ENCODE measurements at places on chromosomes 5 and 9.
A peak's percentile ranks its signal among the peaks of the same experiment; 100 is the strongest.

- no peak for DNase-seq
- no peaks in the 10 kb centered on the region for H3K27me3 ChIP-seq
- no peaks in the 10 kb centered on the region for H3K36me3 ChIP-seq
- no peak overlapping the region for H3K4me3 ChIP-seq
- H3K4me1 ChIP-seq, result peaks cover 3% of the 10 kb centered on the region
Observed at GRCh38 chr5:142057697-142058056, 44.9 kb upstream of the GNPDA1 start.

DNA sequence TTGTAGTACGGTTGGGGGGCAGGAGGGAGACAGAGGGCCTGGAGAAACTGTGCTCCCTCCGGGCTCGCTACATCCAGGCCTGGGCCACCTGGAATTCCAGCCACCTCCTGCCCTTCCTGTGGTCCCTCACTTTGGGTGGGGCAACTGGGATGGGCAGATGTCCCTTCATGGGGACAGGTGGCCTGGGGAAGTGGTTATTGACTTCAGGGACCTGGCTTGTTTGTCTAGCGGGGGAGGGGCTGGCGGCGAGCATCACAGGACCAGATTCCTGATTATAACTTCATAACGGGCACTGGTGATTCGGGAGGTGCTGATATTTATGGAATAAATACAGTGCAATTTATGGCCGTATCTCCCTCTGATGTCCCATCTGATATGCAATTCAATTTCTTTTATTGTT lies 20.1 kb upstream of the LAMC3 start:
- no peaks in the 10 kb centered on the region for H3K4me1 ChIP-seq
- no peak for DNase-seq
- no peak overlapping the region for H3K27ac ChIP-seq

DNA sequence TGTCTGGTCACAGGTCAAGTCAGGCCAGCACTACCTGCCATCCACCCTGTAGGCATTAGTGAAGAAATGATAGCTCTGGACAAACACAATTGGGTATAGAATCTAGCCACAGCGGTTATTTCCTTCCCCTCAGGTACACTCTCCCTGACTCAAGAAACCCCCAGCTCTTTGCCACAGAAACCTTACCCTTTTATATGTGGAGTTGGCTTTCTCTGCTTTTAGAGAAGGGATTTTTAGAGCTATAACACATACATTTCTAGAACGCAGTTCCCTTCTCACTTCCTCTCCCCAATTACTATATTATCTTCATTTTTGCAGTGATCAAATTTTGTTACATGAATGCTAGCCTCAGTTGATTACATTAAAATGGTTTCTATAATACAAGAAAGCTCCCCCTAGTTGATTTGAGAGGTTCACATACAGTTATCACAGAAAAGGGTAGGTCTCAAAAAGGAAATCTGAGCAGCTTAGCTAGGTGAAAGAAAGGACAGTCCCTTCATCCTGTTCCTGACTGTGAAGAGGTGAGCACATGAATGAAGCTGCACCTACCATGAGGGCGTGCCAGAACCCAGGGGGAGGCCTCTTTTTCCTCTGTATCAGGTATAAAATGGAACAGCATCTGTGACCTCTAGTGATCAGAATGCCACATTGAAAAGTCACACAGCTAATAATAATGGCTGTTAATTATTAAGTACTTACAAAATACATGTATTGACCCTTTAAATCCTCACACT lies 425.6 kb downstream of the KIAA0825 start:
- no peaks in the 10 kb centered on the region for H3K36me3 ChIP-seq
- DNase-seq, result no peak
- no peak overlapping the region for H3K27ac ChIP-seq
- no peak overlapping the region for H3K4me3 ChIP-seq

DNA sequence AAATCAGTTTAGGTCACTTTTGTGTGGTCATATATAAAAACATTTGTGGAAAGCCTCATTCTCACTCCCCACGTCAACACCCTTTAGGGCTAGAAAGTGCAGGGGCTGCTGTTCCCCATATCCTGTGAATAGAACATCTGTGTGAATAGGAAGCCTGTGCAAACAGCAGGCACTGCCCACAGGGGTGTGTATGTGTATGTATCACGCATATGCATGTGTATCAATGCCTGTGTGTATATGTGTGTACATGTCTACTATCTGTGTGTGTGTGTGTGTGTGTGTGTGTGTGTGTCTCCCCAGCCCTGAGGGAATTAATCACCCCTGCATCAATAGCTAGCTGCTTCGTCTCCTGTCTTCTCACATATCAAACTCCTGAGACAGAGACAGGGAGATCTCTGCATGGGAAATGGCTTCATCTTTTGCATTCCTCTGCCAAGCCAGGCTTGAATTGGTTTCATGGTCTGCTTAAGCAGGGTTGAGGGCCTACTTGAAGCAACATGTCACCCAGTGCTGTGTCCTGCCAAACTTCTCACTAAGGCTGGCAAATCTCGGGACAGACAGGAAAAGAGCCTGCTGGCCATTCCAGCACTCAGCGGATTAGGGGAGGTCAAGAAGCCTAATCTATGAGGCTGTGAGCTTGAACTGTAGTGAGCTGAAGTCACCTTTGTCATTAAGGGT lies 265.8 kb downstream of the ADAMTSL1 start:
- no peaks in the 10 kb centered on the region for H3K36me3 ChIP-seq
- H3K4me1 ChIP-seq, result no peaks in the 10 kb centered on the region
- no peak overlapping the region for H3K4me3 ChIP-seq
- no peak overlapping the region for H3K27ac ChIP-seq

DNA sequence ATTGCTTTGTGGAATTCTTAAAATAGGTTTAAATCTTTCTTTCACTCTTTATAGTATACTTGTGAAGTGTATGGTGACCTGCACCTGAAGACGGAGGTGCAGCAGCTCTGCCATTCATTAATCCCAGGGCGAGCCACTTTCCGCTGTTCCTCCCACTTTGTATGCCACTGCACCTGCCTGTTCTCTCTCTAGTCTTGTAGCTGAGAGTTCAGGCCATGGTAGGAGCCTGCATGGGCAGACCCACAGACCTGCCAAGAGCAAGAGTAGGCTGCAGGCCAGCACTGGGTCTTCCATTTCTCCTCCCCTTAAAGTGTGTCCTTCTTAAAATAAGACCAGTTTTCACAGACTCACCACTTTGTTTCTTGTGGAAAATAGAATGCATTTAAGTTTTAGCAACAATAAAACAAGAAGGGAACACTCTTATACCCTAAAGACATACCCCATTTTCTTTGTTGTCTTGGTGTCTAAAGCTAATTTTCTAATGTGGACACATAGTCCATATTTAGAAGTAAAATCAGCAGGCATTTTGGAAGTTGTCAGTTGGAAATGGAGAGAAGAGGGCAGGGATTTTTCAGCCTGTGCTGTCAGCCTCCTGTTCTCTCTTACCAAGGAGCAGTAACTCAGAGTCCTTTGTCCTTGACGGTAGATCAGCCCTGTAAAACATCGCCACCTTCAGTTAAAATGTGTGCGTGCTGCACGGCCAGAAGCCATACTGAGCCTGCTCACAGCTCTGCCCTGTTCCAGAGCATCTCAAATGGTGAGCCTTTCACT lies 103.2 kb downstream of the SNCAIP start:
- H3K27me3 ChIP-seq, result no peaks in the 10 kb centered on the region
- H3K4me1 ChIP-seq, result no peaks in the 10 kb centered on the region
- no peak overlapping the region for H3K4me3 ChIP-seq
- no peak overlapping the region for H3K27ac ChIP-seq

GRCh38 chr9:1044643-1045042 lies 5.5 kb upstream of the DMRT2 start:
- no peaks in the 10 kb centered on the region for H3K36me3 ChIP-seq
- peaks cover 98% of the 10 kb centered on the region for H3K27me3 ChIP-seq
- DNase-seq, result no peak
- no peak overlapping the region for H3K27ac ChIP-seq
- H3K4me1 ChIP-seq, result peaks cover 39% of the 10 kb centered on the region

DNA sequence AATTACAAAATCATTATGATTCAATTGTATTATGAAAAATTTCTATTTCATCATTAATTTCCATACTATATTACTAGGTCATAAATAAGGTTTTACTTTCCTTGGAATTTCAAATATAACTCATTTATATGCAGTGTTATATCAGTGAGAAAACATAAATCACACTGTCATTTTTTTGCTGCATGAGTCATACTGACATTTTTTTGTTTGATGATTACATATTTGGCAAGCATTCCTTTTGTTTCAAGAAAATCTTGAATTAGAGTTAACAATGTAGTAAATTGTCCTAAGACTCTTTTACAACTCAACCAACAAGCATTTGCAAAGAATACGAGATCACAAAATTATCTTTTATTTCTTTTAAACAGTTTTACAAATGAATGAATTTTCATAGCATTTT lies 298.4 kb upstream of the SEMA6A start:
- no peak overlapping the region for H3K27ac ChIP-seq
- no peaks in the 10 kb centered on the region for H3K36me3 ChIP-seq

DNA sequence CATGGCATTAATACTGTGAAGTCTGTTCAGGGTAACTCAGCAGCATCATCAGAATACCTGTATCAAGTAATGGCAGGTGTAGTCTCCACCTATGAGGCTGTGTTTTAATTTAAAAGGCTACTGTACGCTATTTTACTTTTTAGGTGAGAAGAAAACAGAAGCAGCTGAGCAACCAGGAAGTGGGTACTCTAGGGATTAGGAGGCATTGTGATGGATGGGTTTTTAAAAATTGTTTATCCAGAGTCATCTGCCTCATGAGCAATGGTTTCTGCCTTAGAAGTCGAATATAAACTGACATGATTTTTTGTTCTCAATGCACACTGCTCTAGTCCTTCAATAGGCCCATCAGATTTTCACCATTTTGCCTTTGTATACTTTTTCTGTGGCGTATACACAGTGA lies 42.6 kb downstream of the PSIP1 start:
- H3K27ac ChIP-seq, result no peak overlapping the region
- no peaks in the 10 kb centered on the region for H3K27me3 ChIP-seq
- no peak for DNase-seq
- no peak overlapping the region for H3K4me3 ChIP-seq
- no peaks in the 10 kb centered on the region for H3K4me1 ChIP-seq

- no peak for DNase-seq
- no peaks in the 10 kb centered on the region for H3K27me3 ChIP-seq
- no peaks in the 10 kb centered on the region for H3K4me1 ChIP-seq
- no peaks in the 10 kb centered on the region for H3K36me3 ChIP-seq
- H3K27ac ChIP-seq, result no peak overlapping the region
- H3K4me3 ChIP-seq, result no peak overlapping the region
Observed at GRCh38 chr5:145554399-145554798, 280.7 kb downstream of the PRELID2 start.

- no peaks in the 10 kb centered on the region for H3K27me3 ChIP-seq
- DNase-seq, result no peak
- H3K4me3 ChIP-seq, result no peak overlapping the region
- H3K27ac ChIP-seq, result no peak overlapping the region
- no peaks in the 10 kb centered on the region for H3K36me3 ChIP-seq
Observed at GRCh38 chr9:91157883-91158282, 203.8 kb downstream of the AUH start.

GRCh38 chr5:180807046-180807445 lies 4.4 kb upstream of the MGAT1 start:
- peak overlapping the region; percentile 80 for H3K4me3 ChIP-seq
- peaks cover 6% of the 10 kb centered on the region for H3K36me3 ChIP-seq
- no peaks in the 10 kb centered on the region for H3K27me3 ChIP-seq
- no peak for DNase-seq
- peak overlapping the region; percentile 98 for H3K27ac ChIP-seq

DNA sequence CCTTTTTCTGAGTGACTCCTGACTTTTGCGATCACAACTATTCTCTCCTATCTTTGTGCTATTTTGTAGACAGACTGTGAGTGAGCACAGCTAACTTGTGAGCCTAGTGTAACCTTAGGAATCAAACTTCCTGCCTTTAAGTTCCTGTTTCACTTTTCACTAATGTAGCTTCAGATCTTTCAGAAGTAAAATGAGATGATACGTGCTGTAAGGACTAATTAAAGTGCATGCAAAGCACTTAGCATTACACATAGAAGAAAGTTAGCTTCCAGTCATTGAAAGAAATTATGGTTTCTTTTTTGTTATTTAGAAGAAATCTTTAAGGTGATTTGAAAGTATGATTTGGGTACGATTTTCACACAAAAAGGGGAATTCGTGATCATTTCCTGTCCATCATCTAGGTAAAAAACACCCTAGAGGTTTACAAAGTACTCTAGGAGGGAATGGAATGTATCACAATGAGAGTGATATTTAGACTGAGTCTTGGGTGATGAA lies 122.7 kb downstream of the ST8SIA4 start:
- DNase-seq, result no peak
- H3K27me3 ChIP-seq, result no peaks in the 10 kb centered on the region
- no peaks in the 10 kb centered on the region for H3K36me3 ChIP-seq
- peak overlapping the region; percentile 48 for H3K4me3 ChIP-seq
